ENCODE measurements at places on chromosomes 3 and 15.

- DNase-seq: no peak
Observed at GRCh38 chr3:39935261-39935660, 125.9 kb downstream of the MYRIP start.

GRCh38 chr15:71732636-71733035 lies 77.7 kb upstream of the NR2E3 start:
- no peak for DNase-seq

GRCh38 chr3:190541008-190541407 lies 27.1 kb downstream of the IL1RAP start:
- DNase-seq: no peak

GRCh38 chr3:43082457-43082856 lies 23.4 kb downstream of the POMGNT2 start:
- DNase-seq: no peak

GRCh38 chr3:30644615-30645014 lies 38.2 kb downstream of the TGFBR2 start:
- DNase-seq: peak; percentile 88

GRCh38 chr15:37907136-37907535 lies 27.3 kb upstream of the TMCO5A start:
- DNase-seq: peak; percentile 39

DNA sequence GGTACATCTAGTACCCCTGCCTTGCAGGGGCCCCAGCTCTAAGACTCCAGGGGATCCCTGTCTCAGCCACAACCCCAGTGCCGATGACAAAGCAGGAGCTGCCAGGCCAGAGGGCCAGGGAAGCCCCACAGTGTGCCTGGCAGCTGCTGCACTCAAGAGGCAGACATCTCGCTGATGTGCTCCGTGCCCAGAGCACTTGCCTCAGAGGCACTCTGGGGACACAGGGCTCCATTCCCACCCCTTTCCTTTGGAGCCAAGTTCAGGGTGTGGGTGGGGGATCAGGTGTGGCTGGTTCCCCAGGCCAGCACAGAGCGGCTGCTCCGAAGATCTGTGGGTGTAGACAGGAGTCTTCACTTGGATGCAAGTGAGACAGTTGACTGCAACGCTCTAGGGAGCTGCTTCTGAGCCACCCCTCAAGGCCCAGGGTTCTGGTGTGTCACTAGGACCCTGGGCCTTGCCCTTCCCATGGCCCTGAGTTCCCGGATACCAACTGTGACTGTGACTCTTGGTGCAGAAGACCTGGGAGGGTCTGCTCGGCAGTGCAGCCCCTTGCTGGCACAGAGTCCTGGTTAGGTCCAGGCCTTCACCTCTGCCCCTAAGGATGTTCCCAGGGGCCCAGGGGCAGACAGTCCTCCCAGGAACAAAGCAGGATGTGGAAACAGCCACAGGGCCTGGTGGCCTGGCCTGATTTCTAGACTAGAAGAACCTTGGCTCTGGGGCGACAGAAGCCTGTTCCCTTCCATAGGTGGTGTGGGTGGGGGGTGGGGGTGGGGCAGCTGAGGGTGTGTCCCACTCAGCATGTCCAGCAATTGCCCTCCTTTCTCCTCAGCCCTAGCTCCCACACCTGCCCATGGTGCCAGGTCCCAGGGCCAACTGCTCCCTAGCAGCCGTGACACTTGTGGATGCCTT lies 2.5 kb downstream of the NT5DC2 start:
- DNase-seq: no peak
